NCI-H187 treated with DMSO at 0.1 percent for 48 hours (cell line): ENCODE measurements at places on chromosomes 12 and 14.
A peak's percentile ranks its signal among the peaks of the same experiment; 100 is the strongest.

- DNase-seq: no peak
Observed at GRCh38 chr12:118344829-118345228, 27.9 kb downstream of the TAOK3 start.

- DNase-seq: no peak
Observed at GRCh38 chr12:48185181-48185919, 1.9 kb downstream of the CCDC184 start.

- DNase-seq: peak; percentile 66
Observed at GRCh38 chr14:61640158-61641136, 54.9 kb upstream of the HIF1A start.

GRCh38 chr14:58395812-58396788 lies at the start of gene TOMM20L:
TOMM20L (plus strand) TSS chr14:58395930; CDS start chr14:58395958, 28 bp downstream.
- DNase-seq: peak; percentile 16

- DNase-seq: no peak
Observed at GRCh38 chr14:102180248-102180998, 40.7 kb downstream of the WDR20 start.

- DNase-seq: no peak
Observed at GRCh38 chr14:31075144-31075543, 49.0 kb upstream of the STRN3 start.

DNA sequence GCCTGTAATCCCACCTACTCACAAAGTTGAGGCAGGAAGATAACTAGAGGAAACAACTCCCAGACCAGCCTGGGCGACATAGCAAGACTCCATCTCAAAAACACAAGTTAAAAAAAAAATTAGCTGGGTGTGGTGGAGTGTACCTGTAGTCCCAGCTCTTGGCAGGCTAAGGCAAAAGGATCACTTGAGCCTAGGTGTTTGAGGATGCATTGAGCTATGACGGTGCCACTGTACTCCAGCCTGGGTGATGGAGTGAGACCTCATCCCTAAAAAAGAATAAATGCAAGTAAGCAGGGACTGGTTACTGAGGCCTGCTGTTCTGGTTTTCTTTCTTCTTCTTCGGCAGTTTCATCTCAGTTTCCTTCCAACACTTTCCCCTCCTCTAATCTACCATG lies 7.4 kb downstream of the PTPN21 start:
- DNase-seq: no peak

GRCh38 chr12:94427501-94428381 lies 31.9 kb downstream of the CEP83 start:
- no peak for DNase-seq

- DNase-seq: no peak
Observed at GRCh38 chr14:94904636-94905035, 134.7 kb upstream of the GSC start.

DNA sequence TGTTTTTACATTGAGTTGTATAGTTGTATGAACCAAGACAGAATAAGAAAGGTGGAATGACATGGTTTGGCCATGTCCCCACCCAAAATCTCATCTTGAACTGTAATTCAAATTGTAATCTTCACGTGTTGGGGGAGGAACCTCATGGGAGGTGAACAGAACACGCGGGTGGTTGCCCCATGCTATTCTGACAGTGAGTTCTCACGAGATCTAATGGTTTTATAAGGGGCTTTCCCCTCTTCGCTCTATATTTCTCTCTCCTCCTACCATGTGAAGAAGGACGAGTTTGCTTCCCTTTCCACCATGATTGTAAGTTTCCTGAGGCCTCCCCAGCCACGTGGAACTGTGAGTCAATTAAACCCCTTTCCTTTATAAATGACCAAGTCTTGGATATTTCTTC lies 25.3 kb downstream of the DDHD1 start:
- DNase-seq: no peak

DNA sequence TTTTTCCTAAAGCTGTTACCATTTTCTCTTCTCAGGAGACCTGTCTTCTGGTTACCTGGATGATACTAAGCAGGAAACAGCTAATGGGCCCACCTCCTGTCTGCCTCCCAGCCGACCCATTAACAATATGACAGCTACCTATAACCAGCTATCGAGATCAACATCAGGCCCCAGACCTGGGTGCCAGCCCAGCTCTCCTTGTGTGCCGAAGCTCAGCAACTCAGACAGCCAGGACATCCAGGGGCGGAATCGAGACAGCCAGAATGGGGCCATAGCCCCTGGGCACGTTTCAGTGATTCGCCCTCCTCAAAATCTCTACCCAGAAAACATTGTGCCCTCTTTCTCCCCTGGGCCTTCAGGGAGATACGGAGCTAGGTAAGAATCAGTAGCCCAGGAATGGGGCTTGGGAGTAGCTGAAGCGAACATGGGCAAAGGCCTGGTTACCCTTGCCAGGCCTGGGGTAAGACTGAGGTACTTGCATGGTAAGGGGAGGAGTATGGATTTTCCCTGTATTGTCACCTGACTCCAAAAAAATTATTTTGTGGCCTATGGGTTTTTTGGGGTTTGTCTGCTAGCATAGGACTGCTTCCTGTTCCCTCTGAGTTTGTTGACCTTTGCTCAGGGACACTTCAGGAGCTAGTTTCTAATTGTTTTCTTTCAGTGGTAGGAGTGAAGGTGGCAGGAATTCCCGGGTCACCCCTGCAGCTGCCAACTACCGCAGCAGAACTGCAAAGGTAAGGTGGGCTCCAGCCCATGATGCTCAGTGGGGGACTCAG lies 26.6 kb downstream of the TRAFD1 start:
- DNase-seq: no peak

- no peak for DNase-seq
Observed at GRCh38 chr14:93905623-93906022, 21.5 kb upstream of the FAM181A start.

GRCh38 chr12:97404543-97404942 lies 58.1 kb upstream of the RMST start:
- DNase-seq: peak; percentile 34

DNA sequence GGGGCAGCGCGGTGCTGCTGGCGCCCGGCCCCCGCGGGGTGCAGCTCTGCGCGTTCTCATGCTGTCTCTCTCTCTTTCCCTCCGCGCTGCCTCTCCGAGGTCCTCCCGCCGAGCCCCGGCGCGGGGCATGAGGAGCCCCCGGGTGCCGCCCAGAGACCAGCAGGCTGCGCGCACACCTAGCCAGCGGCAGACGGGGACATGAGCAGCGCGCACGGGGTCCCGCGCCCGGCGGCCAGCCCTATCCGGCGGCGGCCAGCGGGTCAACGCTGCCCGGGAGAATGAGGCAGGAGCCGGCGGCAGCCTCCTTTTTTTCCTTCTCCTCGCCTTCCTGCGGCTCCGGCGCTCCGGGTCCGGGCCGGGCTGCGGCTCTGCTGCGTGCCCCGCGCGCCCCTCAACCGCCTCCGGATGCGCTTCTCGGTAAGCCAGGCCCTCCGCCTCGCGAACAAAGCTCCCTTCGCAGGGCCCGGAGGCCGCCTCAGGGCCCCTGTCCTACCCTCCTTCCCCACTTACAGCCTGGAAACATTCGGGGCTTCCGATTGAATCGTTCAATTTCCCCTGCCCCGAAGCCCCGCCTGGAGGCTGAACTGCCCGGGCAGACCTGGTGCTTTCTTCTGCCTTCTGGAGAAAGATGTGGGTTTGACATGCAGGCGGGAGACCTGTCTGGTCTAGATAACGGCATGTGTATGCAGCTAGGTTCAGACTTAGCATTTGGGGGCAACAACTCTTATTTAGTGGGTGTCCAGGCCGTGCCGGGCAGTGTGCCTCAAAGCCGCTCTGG lies at the start of gene TUNAR:
Gene TUNAR (plus strand): TSS at position 72 of the 778 bp plus-strand sequence.
- DNase-seq: no peak

- DNase-seq: no peak
Observed at GRCh38 chr14:102604183-102604582, 11.7 kb downstream of the RCOR1 start.

- DNase-seq: no peak
Observed at GRCh38 chr14:69614592-69614991, 3.2 kb downstream of the SUSD6 start.

GRCh38 chr14:79197516-79197915 lies 1013.8 kb downstream of the DIO2 start:
- DNase-seq: no peak

- DNase-seq: no peak
Observed at GRCh38 chr12:82826505-82826904, 139.8 kb downstream of the TMTC2 start.

DNA sequence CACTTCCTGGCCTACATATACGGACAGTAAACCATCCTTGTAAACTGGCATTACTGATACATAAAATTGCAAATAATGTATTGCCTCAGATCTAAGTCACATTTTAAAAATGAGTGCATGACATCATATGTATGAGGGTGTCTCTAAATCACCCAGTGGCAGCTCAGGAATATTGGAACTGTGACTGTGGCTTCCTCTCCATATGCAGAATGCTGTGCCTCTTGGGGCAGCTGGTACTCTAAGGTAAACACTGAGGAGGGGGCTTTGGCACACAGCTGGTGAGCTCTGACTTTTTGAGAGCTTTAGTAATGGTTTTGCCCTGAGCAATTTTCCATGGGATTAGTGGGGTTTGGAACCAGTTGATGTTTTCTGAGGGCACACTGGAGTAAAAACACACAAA lies 263.7 kb downstream of the BMP4 start:
- no peak for DNase-seq

GRCh38 chr14:63192085-63192484 lies 12.2 kb upstream of the RHOJ start:
- no peak for DNase-seq

DNA sequence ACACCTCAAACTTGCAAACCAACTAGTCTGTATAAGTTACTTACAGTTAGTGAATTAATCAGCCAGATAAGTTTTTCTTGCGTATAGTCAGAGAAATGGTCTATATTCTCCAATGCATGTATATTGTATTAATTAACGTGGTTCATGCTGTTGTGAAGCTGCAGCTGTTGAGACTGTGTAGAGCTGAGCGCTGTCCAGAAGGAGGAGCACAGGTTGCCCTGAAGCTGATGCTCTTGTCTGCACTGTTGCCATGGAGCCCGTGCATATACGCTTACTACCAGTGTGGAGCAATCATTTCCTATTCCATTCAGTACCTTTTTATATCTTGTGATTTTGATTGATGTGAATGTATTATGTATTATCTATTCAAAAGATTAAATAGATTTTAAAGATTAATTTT lies 74.3 kb upstream of the ARID2 start:
- no peak for DNase-seq

GRCh38 chr14:50049703-50050570 lies 66.4 kb downstream of the VCPKMT start:
- DNase-seq: no peak

DNA sequence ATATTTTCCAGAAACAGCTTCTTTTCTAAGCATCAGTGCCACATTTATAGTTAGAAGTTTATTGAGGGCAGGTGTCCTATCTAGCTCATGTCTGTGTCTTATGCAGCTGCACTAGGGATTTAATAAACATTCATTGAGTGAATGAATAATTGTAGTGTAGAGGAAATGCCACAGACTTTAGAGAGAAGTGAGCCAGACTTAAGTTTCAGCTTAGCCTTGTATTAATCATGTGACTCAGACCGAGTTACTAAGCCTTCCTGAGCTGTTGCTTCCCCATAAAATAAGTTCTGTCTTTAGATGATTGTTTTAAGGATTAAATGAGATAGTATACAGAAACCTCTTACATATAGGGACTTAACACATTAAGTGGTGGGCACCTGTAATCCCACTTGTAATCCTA lies 236.1 kb upstream of the DDHD1 start:
- no peak for DNase-seq

DNA sequence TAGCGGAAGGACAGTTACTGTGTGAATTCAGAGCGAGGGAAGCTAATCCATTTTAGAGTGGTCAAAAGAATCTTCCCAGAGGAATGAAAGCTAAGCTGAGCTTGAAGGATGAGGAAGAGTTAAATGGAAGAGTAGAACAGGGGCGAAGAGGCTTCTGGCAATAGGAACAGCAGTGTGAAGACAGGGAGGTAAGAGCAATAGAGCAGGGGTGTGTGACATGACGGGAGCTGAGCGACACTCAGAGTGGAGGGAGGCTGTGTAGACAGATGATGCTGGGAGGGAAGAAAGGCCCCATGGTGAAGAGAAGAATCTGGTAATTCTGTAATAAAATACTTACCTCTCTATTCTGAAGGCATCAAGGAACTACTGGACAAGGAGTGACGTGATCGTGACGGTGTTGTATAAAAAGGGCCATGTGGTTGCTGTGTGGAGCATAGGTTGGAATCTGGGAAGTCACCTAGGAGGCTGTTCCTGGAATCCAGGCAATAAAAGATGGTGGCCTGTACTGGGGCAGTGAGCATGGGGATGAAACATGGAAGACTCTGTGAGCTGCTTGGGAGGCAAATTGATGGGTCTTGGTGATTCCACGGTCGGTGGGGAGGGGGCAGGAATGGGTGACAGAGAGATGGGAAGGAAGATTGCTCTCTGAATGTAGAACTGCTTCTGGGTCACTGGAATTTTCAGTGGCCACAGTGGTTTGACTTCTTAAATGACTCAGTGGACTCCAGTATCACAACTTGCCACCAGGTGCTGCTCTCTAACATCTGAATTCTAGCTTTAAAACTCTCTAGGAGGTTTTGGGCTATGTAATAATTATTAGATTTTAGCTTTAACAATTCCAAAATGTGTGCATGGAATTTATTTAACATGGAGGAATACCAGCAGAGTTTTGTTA lies 164.1 kb downstream of the ATP23 start:
- no peak for DNase-seq

GRCh38 chr12:108801736-108802100 lies 55.7 kb downstream of the SSH1 start:
- no peak for DNase-seq

DNA sequence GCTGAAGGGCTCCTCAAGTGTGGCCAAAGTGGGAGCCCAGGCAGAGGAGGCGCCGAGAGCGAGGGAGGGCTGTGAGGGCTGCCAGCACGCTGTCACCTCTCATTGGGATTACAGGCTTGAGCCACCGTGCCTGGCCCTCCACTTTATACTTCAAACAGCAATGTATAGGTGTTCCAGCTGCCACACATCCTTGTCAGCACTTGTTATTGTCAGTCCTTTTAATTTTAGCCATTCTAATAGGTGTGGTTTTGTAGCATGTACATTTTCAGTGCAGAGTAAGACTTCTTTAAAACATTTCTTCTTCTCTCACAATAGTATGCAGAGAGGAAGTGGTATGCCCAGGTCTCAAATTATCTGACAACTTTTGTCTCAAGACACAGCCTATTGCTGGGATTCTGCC lies 27.5 kb upstream of the HNF1A start:
- no peak for DNase-seq

- no peak for DNase-seq
Observed at GRCh38 chr14:34539407-34540180, at the start of gene EAPP. EAPP (minus strand) TSS chr14:34539701; CDS start chr14:34539628, 73 bp downstream.

GRCh38 chr14:62125793-62126192 lies 363.6 kb downstream of the SNAPC1 start:
- DNase-seq: no peak

DNA sequence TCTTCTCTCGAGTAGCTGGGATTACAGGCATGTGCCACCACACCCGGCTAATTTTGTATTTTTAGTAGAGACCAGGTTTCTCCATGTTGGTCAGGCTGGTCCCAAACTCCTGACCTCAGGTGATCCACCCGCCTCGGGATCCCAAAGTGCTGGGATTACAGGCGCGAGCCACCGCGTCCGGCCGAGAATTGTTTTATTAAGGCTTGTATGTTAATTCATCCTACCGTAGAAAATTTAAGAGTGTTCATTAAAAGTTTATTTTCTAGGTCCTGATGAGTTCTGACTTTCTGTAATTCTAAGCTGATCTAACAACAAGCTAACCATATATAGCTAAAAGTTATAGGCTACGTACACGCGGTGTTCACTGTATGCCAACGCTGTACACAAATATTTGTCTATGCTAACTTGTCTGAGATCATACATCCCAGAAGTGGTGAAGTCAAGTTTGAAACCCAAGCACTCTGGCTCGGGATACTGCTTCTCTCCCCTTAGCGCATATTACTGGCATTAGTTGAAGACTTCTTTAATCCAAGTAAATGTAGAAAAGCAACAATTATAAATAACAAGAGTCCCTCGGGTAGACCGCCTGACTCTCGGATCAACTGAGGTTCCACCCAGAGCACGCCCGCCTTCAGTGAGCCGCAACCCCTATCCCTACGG lies 570 bp upstream of the MRPS35 start:
- DNase-seq: no peak
